SK-N-DZ (cell line): ENCODE measurements at places on chromosomes 16 and 17.

DNA sequence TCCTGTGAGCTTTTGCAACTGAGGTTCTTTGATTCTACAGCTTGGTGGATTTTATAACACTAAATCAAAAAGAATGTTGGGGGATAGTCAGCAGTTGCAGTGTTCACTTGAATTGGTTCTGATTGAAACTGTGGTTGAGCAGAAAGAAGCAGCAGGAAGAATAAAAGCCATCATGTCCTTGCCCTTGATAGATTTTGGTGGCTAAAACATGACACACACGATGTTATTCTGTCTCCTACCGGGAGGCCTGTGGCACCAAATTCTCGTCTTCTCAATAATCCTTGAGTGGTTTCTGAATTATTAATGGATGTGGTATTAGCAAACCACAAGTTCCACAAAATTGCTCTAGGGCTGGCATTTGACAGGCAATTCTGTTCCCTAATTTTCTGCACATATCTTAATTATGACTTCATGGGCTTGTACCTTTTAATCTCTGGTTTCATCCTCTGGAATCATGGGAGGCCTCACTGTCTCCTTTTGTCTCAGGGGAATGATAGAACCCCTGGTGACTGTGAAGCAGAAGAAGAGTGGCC is 338.2 kb downstream of the SNX29 start:
- no peak for DNase-seq

- DNase-seq: no peak
Observed at GRCh38 chr16:17515421-17516210, 44.9 kb upstream of the XYLT1 start.

- DNase-seq: no peak
Observed at GRCh38 chr16:71327720-71328119, 30.8 kb upstream of the CALB2 start.

DNA sequence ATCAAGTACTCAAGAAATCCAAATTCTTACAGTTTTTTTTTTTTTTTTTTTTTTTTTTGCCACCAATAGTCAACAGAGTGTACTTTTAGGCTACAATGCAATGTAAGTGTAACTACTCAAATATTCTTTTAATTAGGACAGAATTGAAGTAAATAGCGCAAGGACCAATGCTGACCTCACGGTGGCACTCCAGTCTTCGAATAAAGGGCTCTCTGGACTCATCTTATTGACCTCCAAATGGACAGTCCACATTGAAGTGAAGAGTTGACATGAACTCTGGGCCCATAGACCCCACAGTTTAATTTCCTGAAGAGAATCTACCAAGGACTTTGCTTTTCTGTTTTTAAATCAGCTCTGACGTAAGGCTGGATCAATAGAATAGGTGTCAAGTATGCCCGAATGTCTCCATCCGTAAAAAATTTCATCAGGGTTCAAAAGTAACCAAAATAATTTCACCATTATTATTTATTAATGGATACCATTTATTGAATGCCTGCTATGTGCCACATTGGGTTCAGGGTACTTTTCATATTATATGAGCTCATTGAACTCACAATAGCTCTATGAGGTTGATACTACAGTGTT is 7.3 kb upstream of the DDX52 start:
- DNase-seq: peak; percentile 32

- DNase-seq: no peak
Observed at GRCh38 chr16:77166726-77167125, 24.3 kb upstream of the MON1B start.

- DNase-seq: peak; percentile 85
Observed at GRCh38 chr17:13024526-13025257, 6.9 kb upstream of the ELAC2 start.
